ENCODE measurements at places on chromosomes 2 and 18. TPM values are rescaled to one million over a fixed set of nuclear protein-coding genes. Genes with fewer than 3 reads are reported as not detected.

Gene MOGAT1
- total RNA-seq = not detected

Gene GALNT3
- 0.43 TPM for total RNA-seq

Gene SIX3
- not detected for total RNA-seq

Gene DYNAP
- total RNA-seq = not detected

Gene DTNA
- 0.34 TPM for total RNA-seq

Gene REG1A
- not detected for total RNA-seq

Gene MAP2
- 50.1 TPM for total RNA-seq

Gene CABYR
- total RNA-seq = 39.6 TPM

Gene MGAT4A
- 1.8 TPM for total RNA-seq

Gene DSG3
- not detected for total RNA-seq
